ENCODE measurements at places on chromosomes 7 and 10. TPM values are rescaled to one million over a fixed set of nuclear protein-coding genes. Genes with fewer than 3 reads are reported as not detected.

DNA sequence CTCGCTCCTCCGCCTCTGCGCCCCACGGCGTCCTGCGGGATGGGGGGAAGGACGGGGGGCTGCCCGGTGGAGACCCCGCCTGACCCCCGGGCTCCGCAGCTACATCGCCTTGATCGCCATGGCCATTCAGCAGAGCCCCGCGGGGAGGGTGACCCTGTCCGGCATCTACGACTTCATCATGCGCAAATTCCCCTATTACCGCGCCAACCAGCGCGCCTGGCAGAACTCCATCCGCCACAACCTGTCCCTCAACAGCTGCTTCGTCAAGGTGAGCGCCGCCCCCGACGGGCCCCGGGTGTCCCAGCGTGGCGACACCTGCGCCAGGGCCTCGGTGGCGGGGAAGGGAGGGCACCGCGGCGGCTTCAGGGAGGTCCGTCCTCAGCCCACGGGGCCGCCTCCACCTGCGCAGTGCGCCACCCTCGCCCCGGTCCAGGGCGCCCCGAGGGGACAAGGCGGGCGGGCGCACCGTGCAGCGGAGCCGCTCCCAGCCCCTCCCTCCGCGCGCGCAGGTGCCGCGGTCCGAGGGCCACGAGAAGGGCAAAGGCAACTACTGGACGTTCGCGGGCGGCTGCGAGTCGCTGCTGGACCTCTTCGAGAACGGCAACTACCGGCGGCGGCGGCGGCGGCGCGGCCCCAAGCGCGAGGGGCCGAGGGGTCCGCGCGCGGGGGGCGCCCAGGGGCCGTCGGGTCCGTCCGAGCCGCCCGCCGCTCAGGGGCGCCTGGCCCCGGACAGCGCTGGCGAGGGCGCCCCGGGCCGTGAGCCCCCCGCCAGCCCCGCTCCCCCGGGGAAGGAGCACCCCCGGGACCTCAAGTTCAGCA, 793 bp downstream of the FOXL3 start:
- no peak for DNase-seq

DNA sequence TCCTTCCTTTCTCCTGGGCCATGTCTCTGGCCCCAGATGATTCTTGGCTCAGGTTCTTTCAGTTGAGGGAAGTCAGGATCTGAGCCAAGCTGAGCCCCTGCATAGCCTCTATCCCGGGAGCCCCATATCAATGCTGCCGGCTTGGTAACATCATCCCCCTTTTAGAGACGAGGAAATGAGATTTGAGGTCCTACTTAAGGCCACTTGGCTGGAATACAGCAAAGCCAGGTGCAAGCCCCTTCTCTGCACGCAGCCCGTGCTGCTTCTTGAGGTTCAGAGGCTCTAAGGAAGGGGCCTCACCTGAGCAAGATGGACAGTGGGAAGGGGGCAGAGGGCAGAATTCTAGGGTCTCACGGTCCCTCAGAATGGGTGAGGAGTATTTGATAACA, 2.4 kb upstream of the IRF5 start:
- DNase-seq = no peak

GRCh38 chr10:71920540-71921323, 43.5 kb upstream of the CHST3 start:
- DNase-seq = no peak

DNA sequence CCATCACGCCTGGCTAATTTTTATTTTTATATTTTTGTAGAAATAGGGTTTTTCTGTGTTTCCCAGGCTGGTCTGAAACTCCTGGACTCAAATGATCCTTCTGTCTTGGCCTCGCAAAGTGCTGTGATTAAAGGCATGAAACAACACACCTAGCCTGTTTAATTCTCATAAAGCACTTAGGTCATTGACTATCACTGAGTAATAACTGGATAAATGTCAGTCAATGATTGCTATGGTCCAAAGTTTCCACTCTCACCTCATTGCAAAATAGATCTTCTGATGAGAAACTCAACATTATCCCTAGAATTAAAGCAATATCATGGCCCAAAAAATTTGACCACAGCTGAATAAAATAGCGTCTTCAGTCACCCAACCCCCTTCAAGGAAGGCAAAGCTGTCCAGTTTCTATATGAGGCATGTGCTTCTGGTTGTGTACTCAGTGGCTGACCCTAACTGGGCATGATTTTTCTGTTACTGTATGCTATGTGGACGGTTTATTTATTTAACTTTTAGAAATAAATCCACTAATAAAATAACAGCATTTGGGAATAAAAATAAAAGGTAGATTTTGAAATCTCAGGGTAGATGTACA, 86.5 kb upstream of the LRRN3 start:
- no peak for DNase-seq

DNA sequence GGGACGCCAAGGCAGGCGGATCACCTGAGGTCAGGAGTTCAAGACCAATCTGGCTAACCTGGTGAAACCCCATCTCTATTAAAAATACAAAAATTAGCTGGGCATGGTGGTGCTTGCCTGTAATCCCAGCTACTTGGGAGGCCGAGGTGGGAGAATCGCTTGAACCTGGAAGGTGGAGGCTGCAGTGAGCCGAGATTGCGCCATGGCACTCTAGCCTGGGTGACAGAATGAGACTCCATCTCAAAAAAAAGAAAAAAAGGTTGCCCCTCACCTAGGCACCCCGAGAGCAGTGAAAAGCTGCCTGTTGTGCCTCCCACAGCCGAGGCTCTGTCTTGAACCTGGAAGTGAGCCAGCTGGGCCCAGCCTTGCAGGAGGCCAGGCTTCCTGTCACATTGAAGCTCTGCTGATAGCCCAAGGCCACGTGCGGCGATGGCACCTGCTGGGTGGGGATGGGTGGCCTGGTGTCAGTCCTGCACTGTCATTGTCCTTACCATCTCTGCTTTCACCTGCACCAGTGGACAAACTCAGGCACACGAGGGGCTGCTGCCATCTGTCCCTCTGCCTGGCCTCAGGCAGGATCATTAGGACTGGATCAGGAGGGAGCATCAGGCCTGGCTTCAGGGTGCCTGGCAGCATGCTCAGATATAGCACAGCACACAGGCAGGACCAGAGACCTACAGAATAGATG, 37.8 kb downstream of the DNAJB12 start:
- peak; percentile 50 for DNase-seq

DNA sequence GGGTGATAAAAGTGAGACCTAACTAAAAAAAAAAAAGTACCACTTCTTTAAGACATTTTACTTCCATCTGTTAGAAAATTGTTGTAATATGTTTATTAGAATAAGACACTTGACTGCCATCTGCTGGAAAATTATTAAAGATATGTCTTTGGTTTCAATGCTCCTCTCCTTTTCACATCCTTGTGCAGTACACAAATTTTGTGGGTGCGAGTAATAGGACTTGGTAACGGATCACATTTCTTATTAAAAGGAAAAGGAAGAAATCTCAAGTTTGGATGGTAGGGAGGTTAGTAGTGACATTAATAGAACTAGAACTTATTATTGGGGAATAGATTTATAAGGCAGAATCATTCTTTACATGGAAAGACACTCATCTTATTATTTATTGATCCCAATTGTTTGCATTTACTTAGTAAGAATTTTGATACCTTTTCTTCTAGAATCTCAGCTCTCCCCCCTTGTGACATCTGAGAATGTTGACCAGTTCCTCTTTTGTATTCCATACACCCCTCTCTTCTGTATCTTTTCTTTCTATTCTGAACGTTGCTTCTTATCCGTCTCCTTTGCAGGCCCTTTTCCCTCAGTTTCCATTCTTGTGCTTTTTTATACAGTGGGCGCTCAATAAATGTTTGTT, 43.0 kb upstream of the RPA3 start:
- no peak for DNase-seq

- DNase-seq = no peak
Measured at GRCh38 chr10:67603701-67604100, 92.3 kb downstream of the CTNNA3 start.

GRCh38 chr10:71580926-71581325, 138.7 kb downstream of the C10orf105 start:
- DNase-seq = no peak

DNA sequence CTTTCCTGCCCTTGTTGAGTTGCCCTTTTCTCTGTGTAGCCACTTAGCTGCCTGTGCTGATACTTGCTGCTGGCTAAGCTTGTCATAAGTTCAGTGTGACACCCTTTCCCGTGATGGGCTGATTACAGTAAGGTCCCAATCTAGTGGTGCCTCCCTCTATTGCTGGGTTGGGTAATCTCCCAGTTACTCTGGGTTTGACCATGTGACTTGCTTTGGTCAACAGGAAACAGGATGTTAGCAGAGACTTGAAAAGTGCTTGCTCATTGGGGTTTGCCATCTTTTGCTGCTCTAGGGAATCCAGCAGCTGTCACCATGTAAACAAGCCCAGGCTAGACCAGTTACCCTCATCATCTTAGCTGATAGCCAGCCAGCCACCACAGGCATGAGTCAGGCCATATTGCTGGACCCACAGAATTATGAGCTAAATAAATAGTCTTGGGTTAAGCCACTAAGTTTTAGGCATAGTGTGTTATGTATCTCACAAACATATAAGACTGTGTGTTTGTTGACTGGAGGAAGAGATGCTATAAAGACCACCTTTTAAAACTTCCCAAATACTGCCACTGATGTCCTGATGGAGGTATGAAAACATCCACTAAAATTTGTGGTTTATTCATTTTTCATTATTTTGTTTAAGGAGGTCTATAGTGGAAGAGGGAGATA, 4.0 kb upstream of the LEP start:
- DNase-seq = no peak

- no peak for DNase-seq
Measured at GRCh38 chr7:85065306-85065705, 121.5 kb downstream of the SEMA3D start.

GRCh38 chr10:74077416-74077815, 73.2 kb downstream of the AP3M1 start:
- no peak for DNase-seq

GRCh38 chr10:89454561-89455347, 40.4 kb downstream of the IFIT5 start:
- DNase-seq = no peak

DNA sequence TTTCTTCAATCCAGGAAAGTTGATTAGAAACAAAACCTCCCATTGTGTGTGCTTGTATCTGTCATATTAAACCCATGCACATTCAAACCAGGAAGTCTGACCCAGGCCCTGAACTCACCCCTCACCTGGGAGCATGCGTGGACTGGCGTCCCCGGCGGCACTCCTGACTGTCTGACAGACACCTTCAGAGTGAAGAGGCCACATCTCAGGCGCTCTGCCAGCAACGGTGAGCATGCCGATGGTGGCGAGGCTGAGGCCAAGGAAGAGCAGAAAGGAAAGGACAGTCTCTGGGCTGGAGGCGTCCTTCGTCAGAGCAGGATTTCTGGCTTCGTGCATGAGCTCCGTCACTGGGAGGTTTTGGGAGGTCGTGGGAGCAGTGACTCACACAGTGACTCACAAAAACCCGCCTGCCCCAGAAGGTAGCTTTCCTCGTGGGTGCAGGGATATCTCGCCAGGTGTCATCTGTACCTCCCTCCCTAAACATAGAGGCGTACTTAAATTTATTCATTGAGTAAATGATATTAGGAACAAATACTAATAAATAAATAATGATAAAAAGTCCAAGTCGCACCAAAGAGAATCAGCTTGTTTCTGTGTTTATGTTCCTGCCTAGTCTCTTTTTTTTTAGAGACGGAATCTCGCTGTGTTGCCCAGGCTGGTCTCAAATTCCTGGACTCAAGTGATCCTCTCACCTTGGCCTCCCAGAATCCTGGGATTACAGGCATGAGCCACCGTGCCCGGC, 13.5 kb downstream of the IQCE start:
- no peak for DNase-seq

GRCh38 chr10:23493711-23494110, 54.8 kb downstream of the OTUD1 start:
- no peak for DNase-seq

DNA sequence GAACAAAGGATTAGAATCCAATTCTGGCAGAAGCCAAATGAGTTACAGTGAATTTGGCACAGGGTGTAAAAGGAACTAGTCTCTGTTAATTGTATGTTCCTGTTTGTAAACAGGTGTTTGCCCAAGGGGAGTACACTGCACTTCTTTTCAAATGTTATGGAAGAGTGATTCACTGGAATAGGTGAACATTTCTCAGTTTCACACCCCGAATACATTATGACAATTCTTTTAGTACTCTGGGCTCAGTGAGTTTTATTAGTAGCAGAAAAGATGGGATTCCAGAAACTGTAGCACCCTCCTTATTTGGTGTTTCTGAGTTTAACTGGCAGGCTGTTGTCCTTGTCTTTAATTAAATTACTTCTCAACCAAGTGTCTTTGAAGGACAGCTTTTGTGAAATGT, 329.2 kb downstream of the BBS9 start:
- DNase-seq = no peak

GRCh38 chr10:128630787-128631252, 504.6 kb upstream of the MKI67 start:
- no peak for DNase-seq

GRCh38 chr7:99840136-99840869, 12.5 kb downstream of the CYP3A43 start:
- DNase-seq = no peak

- DNase-seq = no peak
Measured at GRCh38 chr7:150939466-150939865, 38.7 kb downstream of the KCNH2 start.

DNA sequence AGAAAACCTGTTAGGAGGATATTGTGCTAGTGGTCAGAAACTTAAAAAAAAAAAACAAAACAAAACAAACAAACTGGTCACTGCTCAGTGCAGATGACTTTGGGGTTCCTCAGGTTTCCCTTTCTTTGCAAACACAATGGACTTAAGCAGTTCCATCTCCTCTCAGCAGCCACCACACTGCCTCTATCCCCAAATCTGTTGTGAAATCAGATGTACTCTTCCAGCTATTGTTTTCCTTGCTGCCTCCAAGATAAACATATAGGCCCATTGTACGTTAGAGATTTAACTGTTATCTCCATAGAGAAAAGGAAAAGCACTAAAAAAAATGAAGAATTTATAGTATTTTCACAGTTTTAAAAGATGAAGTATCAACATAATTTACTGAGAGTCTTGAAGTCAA, 147.1 kb downstream of the MPP7 start:
- no peak for DNase-seq

GRCh38 chr7:22480523-22481075, 19.4 kb downstream of the STEAP1B start:
- DNase-seq = no peak

- no peak for DNase-seq
Measured at GRCh38 chr7:106062521-106062931, 49.6 kb downstream of the SYPL1 start.

Gene AKR1C3
- 12.8 TPM for total RNA-seq

Gene OR6B1
- total RNA-seq = not detected

Gene BMI1
- 88.4 TPM for total RNA-seq

Gene ANKRD61
- total RNA-seq = not detected

Gene BMPER
- 8.4 TPM for total RNA-seq

Gene STEAP2
- total RNA-seq = 555 TPM

Gene CELF2
- 19.2 TPM for total RNA-seq

Gene PILRA
- 11.9 TPM for total RNA-seq

Gene EEF1AKMT2
- 20.5 TPM for total RNA-seq

Gene IFIT2
- 4.1 TPM for total RNA-seq

Data from prostate gland (tissue), 2 donors.